Foreskin fibroblast (primary cell): ENCODE measurements at places on chromosomes 5 and 9.

DNA sequence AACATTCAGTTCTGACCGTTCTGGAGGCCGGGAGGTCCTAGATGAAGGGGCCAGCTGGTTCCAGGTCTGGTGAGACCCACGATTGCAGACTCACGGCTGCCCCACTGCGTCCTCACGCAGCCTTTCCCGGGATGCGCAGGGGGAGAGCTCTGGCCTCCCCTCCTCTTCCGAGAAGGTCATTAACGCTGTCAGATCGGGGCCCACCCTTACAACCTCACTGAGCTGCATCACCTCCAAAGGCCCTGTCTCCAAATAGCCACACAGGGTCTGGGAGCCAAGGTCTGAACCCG lies 66.6 kb upstream of the PPP1R26 start:
- no peak for DNase-seq

GRCh38 chr9:86766912-86767311 lies 180.4 kb downstream of the GAS1 start:
- peak; percentile 64 for DNase-seq

DNA sequence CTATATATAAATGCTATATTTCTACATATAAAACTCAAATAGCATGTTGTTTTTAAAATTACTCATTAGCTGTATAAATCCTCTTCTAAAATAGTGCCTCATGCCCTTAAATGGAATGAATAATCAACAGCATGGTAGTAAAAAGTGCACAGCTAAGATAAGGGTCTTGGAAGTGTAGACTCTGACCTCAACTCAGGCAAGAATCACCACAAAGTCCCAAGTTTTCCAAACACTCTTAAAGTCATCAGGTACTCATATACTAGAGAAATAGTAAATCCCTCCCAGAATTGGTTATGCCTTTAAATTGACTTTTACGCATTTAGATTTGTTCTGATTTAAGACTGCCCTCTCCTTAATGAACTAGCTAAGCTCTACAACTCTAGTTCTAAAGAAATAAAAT lies 113.8 kb downstream of the TMEM161B start:
- no peak for DNase-seq

DNA sequence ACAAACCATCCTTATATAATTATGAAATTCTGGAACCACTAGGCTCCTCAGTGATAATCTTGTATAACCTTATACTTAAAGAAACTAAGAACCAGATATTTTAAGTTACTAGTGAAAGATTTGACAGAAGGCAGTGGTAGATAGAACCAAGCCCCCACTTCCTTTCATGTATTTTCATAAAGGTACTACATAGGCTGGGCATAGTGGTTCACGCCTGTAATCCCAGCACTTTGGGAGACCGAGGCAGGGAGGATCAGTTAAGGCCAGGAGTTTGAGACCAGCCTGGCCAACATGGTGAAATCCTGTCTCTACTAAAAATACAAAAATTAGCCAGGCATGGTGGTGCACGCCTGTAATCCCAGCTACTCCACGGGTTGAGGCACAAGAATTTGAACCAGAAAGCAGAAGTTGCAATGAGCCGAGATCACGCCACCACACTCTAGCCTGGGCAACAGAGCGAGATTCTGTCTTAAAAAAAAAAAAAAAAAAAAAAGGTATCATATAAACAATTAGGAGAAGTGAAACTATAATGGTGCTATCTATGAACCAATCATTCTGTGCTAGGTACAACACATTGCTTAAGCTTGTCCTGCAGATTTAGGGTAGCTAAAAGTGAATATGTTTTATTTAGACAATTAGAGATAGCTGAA lies 27.9 kb upstream of the DTWD2 start:
- DNase-seq: no peak

DNA sequence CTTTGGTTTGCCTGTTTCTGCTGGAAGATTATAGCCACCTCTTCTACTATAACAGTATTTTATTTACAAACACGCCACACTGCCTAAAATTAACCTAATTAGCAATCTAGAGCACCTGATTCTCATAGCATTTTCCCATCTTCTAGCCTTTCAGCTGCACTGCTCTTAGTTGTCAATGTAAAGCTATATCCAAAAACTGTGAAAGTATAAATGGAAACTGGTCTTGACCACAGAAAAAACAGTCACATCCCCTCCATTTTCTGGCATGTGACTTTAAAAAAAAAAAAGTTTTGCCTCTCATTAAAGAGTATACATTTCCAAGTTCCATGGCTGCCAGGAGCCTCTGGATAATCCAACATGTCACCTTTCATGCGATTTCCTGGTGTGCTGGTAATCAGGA lies 287.8 kb downstream of the DTWD2 start:
- DNase-seq: no peak

GRCh38 chr9:129840034-129840433 lies 4.8 kb downstream of the USP20 start:
- DNase-seq: no peak

DNA sequence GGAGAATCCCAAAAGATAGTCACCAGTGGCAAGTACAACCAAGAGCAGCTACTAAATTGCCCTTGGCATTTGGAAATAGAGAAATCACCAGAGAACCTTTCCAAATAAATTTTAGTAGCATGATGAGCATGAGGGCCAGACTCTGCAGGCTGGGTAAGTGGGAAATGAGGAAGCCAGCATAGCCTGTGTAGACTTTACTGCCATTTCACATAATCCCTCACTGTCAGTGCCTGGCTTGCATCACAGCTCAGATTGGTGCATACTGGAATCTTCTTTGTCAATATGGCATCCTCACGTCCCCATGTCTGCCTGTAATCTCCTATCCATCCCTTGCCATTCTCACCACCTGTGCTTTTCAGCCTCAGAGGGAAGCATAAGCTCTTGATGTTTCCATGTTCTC lies 14.5 kb downstream of the GRAMD2B start:
- no peak for DNase-seq

- DNase-seq: peak; percentile 4
Observed at GRCh38 chr5:133552925-133553525, 59.3 kb downstream of the FSTL4 start.

DNA sequence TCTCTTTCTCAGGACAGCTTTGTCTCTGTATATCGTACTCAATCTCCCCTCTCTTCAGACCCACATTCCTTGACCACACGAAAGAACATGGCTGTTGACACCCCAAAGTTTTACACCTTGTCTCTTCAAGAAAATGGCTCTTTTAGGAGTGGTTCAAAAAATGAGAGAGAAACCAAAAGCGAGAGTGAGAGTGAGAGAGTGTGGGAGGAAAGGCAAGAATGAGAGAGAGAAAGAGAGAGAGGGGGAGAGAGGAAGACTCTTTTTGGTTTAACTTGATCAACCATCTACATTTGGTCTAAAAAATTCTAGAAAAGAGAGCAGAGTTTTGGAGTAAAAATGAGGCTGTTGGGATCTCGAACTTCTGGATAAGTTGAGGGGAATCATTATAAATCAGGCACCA lies 581.8 kb upstream of the WWC1 start:
- DNase-seq: no peak

GRCh38 chr9:4792054-4792571 lies 631 bp upstream of the RCL1 start:
- DNase-seq: no peak

GRCh38 chr5:106258591-106259125 lies 1412.1 kb downstream of the EFNA5 start:
- DNase-seq: peak; percentile 3

- DNase-seq: no peak
Observed at GRCh38 chr5:468401-468800, 25.4 kb downstream of the EXOC3 start.

DNA sequence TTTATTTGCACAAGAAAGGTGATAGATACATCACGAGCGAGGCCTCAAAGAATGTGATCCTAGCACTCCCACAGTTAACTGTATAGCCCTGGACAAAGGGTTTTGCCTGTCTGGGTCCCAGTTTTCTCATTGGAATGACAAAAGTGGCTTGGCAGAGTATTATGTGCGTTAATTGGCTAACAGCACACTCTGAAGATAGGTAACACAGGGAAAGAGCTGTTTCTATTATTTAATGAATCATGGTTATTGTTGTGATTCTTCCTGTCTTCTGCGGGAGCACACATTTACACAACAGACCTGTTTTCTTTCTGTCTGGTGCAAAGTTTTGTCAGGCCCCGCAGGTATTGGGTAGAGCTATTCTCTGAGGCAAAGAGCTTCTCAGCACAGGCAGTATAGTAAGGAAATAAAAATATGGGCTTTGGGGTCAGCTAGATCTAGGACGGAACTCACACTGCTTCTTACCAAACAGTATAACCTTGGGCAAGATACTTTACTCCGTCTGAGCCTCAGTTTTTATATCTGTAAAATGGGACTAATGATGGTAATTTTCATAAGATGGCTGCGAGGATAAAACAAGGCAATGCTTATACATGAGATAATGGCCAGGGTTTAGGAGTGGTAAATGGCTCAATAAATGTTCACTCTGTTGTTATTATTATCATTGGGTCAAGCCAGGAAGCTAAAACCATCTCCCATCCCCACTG lies 78.9 kb downstream of the PLAC8L1 start:
- DNase-seq: no peak

DNA sequence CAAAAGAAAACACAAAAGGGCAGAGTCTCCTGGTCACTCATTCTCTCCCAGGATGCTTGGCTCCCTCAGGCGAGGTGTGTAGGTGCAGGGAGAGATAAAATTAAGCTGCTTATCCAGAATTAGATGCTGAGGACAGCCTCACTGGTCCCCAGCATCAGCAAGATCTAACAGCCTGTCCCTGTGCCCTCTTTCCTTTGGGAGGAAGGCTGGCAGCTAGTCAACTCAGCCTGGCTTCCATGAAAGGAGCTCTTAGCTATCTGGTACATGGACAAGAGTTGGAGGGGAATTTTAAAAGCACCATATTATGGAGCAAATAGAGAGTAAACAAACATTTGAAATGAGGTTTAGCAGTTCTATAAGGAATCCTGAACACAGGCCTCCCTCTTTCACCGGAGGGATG lies 198.5 kb upstream of the PANK3 start:
- DNase-seq: no peak

DNA sequence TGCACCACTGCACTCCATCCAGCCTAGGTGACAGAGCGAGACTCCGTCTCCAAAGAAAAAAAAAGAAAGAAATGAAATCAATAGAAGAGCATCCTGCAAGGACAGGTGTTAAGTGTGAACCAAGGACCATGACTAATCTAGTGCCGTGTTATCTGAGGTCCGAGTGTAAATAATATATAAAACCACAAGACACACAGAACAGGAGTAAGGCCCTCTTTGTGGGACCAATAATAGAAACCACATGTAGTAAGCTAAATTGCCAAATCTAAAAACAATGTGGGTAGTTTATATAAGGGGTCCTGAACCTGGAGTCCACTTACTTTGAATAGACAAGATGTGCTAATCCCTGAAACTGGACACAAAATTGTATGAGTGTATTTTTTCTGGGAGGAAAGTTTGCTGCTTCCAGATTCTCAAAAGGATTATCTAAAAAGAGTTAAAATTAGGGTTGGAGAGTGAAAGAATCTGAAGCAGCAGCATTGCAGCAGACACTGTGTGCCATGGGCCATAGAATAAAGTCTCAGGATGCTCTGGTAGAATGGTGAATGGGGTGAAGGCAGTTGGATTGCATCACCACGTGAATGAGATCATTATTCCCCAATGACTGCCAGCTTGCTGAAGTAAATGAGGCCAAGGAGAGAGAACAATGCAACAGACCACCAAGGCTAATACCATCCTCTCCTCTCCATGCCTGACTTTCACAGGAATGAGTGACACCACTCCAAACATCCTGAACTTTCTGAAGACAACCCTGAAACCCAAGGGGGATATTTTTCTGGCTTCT lies 222.7 kb downstream of the DCP2 start:
- DNase-seq: peak; percentile 83

DNA sequence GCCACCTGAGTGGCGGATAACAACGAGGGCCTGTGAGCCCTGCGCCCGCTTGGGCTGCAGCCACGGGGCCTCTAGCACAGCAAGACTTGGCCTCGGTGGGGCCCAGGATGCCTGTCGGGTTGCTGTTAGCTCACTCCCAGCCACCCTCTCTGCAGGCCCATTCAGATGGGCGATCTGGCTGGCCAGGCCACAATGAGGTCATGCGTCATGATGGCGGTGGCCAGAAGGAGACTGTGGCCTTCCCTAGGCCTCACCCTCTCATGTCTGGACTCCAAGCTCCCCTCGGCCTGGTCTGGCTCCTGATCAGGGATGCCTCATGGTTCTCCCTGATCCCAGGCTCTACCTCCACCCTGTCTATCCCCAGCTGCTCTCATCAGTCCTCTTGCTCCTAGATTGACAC lies 19.0 kb upstream of the TCOF1 start:
- DNase-seq: no peak

DNA sequence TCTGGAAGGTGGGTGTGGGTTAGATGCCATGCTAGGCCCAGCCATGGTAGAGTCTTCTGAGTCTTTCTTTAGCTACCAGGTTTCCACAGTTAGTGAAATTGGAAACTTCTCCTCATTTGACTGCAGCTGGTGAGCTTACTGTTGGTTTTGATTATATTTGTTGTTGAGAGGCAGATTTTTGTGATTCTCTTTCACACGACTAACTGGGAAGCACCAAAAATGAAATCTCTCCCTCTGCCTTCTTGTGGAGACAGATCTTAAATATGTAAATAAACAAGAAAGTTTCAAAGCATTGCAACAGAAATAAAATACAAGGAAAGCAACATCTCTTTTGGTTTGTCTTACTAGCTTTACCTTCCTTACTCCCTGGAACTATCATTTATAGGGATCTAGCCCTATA lies 122.2 kb downstream of the CEMIP2 start:
- no peak for DNase-seq

DNA sequence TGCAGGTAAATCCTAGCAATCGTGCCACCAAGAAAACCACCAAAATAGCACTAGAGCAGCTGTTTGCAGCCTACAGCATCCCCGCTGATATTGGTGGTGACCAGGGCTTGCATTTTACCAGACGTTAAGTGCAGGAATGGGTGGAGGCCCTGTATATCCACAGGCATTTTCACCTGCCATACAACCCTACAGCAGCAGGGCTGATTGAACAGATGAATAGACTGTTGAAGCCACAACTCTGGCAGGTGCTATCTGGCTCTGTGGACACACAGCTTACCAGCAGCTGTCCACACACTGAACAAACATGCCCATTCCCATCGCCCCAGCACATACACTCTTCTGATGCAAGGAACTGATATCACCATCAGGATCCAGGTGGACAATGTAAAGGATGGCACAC lies 154.5 kb upstream of the APC start:
- no peak for DNase-seq

GRCh38 chr5:128441165-128441564 lies 96.9 kb downstream of the FBN2 start:
- no peak for DNase-seq

- no peak for DNase-seq
Observed at GRCh38 chr5:135481387-135481786, 29.2 kb upstream of the TIFAB start.
